ENCODE measurements at places on chromosomes 2 and 18. TPM values are rescaled to one million over a fixed set of nuclear protein-coding genes. Genes with fewer than 3 reads are reported as not detected.

DNER gene
- 1.4 TPM for polyA plus RNA-seq

CYP1B1 gene
- polyA plus RNA-seq: 43.9 TPM

DSG2 gene
- polyA plus RNA-seq: 4.7 TPM

ICOS gene
- 0.13 TPM for polyA plus RNA-seq

OSBPL6 gene
- 0.48 TPM for polyA plus RNA-seq

CIB4 gene
- polyA plus RNA-seq: 0.16 TPM

MGAT4A gene
- polyA plus RNA-seq: 16.6 TPM

CIAO1 gene
- polyA plus RNA-seq: 62.3 TPM

ADD2 gene
- polyA plus RNA-seq: 0.97 TPM

UCN gene
- 1.7 TPM for polyA plus RNA-seq

TUBB8B gene
- 0.15 TPM for polyA plus RNA-seq

DES gene
- 35.8 TPM for polyA plus RNA-seq

APOB gene
- 0.22 TPM for polyA plus RNA-seq

REG3A gene
- 0.36 TPM for polyA plus RNA-seq

SLC11A1 gene
- polyA plus RNA-seq: 7.0 TPM

ANTXR1 gene
- 41.6 TPM for polyA plus RNA-seq

TCF23 gene
- polyA plus RNA-seq: 0.22 TPM

ANKRD23 gene
- polyA plus RNA-seq: 2.7 TPM

All from adipose tissue (tissue), 3 donors.